Activated CD4-positive, alpha-beta T cell treated with anti-CD3 and anti-CD28 coated beads, Interleukin-2, amount 50 U/mL, for 1 hour (primary cell): ENCODE measurements at places on chromosomes 3 and 15.

DNA sequence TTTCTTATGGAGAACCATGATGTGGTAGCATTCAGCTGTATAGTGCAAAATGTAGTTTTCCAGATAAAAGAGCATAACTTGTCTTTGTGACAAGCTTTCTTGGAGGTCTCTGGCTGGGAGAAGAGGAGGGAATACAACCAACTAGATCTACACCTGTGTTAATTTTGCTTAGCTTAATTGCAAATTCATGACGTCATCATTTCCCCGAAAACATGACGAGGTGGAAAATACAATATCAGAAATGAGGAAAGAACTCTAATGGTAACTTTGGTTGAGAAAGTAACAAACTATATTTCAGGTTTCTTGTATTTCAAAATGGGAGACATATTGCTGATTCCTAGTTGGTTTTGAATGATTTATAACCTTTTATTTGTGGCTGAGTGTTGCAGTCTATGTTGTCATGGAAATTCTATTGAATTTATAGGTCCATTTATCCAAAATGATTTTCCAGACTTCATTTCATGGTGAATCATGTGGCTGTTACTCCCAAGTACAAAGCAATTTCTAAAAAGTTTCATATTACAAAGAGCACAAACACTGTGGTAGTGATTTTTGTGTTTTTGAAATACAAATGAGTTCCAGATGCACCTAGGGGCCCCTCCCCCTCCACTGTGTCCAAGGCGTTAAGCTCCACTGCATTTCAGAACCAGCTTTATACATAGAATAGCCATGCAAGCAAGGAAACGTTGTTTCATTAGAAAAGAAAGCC is 307.2 kb downstream of the FEZF2 start:
- DNase-seq, result no peak

GRCh38 chr3:151864423-151865101 is 8.9 kb upstream of the SUCNR1 start:
- DNase-seq, result no peak

DNA sequence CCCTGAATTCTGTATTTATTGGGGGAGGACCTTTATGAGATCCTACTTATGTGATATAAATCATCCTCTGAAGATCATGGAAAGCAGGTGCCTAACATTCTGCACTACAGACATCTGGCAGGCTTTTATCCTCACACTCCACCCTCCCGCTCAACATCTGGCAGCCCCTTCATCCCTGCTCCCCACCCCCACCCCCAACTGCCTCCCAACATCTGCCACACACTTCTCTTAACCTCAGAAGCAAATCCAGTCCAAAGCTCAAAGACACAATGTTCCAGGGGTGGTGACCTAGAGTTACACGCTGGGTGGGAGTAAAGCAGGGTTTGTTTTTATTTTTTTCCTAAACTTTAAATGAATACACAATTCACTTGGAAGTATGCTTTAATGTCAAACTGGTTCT is 184.5 kb upstream of the ATP11B start:
- no peak for DNase-seq

DNA sequence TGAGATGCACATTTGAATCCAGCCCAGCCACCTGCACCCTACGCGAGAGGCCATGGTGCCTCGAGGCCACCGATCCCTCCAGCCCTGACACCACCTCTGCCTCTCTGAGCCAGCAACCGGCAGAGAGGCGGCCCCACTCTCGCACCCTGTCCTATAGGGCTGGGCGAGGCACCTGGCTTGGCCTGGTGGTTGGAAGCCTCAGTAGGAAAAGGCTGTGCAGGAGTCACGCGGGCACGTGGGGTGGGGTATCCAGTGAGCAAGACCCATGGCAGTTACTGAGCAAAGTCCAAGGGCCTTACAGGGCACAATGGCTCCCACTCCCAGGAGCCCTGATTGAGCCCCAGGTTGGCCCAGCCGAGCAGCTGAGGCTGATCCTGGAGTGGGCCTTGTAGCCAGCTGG is 12.4 kb upstream of the DUSP7 start:
- DNase-seq, result no peak

DNA sequence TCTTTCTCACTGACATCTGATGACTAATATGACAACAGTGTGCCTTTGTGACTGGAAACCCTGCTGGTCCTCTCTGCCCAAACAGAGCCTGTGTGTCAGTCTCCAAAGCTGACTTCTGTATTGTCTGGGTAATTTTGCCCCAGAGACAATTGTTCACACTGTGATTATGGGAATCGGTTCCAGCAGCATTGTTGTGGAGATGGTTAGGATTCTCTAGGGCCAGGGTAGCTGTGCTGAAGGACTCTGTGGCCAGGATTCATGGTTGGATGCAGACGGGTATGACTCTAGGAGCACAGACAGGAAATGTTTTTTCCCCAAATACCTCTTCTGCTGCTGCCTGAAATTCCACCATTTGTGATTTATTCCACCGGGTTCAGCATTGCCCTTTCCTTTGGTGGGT is 57.5 kb upstream of the ITGA11 start:
- DNase-seq, result no peak

DNA sequence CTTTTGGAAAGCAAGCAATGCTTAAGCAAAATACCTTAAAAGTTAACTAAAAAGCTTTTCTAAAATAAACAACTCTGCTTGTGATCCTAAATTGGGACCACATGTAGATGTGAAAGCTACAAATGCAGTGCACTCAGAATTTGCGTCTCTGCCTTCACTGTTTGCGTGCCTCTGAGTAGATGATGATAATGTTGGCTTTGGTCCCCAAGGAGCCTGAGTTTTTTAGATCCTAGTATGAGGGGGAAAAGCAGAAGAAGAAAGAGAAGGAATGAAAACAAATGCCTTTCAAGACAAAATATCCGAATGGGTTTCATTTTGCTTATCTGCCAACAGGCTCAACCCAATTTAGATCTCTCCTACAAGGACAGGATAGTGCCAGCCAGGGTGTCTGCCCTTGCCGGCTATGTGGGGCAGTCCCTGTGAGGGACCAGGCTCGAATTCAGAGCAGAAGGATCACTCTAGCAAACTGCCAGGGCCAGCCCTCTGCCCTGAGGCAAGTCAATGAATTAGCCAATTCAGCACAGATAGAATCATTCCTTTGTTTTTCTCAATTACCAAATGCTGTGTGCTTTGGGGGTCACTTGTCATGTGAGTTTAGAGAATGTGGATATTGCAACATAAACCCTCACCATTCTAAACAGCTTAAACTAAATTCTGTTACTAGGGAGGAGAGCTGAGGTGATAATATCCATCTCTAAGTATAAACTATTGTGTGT is 28.5 kb downstream of the SCG5 start:
- DNase-seq, result no peak

GRCh38 chr3:62669161-62669560 is 206.1 kb downstream of the CADPS start:
- DNase-seq, result no peak

- no peak for DNase-seq
Observed at GRCh38 chr15:63990454-63990853, 55.8 kb downstream of the DAPK2 start.

GRCh38 chr3:194489736-194490612 is 3.2 kb upstream of the ATP13A3 start:
- DNase-seq, result no peak

GRCh38 chr3:151203051-151203420 is at the start of gene GPR171:
Gene GPR171, minus strand, starts transcription at chr3:151203216. Its CDS starts 3,830 bp downstream, at chr3:151199386.
- peak; percentile 60 for DNase-seq

DNA sequence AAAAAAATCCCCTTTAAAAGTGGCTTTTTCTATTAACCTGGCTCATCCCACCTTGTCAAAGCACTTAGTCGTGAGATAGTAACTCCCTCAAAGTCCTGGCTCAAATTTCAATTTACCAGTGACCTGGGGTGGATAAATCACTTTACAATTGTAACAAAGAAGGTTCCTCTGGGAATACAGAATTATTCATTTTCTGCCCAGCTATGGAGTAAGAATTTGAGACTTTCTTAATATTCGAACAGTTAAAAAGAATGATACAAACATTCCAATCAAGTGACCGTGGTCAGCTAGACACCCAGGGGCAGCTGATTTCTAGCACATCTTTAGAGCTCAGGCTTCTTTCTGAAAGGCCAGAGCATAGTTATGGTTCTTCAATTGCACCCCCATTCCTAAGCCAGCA is 291.0 kb upstream of the TGFBR2 start:
- DNase-seq, result no peak

DNA sequence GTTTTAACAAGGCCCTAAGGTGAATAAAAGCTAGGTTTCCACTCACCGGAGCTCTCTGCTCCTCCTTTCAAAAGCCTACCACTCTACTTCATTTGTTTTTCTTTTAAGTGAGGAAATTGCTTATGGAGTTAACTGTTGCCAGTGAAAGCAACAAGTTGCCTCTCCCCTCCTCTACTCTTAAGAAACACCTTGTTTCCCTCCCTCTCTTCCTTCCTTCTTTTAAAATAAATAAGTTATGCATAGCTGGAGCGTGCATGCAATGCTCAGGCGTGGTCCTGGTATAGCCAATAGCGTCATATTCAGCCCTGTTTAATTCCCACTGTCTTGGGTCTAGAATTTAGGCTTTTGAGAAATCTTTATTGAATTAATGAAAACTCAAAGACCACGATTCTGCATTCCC is 101.1 kb upstream of the IGF1R start:
- no peak for DNase-seq

GRCh38 chr3:52801839-52802238 is 7.2 kb downstream of the ITIH3 start:
- no peak for DNase-seq

DNA sequence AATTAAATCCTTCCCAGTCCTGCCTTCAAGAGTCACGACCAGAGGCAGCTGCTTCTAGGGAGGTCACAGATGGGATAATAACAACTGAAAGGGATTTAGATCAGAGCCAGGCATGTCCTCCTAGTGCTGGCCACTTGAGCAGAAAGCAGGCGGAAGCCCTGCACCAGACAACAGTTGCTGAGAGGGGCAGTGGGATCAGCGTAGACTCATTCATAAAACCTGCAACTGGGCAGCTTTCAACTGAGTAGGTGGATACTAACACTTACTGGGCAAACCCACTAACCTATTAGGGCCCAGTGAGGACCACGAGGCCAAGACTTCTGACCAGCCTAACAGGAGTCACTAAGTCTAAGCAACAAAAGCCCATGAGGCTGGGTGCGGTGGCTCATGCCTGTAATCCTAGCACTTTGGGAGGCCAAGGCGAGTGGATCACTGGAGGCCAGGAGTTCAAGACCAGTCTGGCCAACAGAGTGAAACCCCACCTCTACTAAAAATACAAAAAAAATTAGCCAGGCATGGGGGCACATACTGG is 67.0 kb downstream of the DAPK2 start:
- no peak for DNase-seq

DNA sequence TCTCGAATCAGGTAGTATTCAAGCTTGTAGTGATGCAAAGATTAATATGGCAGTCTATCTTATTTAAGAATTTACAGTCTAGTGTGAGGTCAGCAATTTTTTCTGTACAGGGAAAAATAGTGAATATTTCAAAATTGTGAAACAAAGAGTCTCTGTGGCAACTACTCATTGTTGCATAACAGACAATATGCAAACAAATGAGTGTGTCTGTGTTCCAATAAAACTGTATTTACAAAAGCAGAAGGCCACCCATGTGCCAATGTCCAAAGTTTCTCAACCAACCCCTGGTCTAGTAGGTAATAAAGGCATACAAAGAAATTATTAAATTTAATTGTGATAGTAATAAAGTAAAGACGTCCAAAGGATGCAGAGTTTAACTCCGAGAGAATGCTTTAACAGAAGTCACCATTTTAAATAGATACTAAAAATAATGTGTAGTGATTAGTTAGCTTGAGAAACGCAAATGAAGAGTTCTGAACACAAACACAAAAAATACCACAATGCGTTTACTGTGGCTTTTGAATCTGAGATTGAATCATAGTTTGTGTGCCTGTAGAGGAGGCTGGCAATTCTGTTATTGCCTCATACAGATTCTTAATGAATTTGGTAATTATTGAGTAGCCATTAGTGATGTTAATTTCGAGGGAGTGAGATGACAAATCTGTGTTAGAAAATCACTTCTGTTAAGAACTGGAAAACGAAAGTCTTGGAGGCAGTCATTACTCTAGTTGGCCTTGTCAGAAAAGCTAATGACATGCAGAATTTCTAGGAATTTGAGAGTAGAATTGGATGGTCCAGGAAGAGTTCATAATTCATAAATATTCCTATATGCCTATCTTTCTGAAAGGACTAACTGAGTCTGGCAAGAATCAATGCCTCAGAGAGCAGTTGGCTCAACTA is 48.7 kb downstream of the CADM2 start:
- DNase-seq, result no peak

DNA sequence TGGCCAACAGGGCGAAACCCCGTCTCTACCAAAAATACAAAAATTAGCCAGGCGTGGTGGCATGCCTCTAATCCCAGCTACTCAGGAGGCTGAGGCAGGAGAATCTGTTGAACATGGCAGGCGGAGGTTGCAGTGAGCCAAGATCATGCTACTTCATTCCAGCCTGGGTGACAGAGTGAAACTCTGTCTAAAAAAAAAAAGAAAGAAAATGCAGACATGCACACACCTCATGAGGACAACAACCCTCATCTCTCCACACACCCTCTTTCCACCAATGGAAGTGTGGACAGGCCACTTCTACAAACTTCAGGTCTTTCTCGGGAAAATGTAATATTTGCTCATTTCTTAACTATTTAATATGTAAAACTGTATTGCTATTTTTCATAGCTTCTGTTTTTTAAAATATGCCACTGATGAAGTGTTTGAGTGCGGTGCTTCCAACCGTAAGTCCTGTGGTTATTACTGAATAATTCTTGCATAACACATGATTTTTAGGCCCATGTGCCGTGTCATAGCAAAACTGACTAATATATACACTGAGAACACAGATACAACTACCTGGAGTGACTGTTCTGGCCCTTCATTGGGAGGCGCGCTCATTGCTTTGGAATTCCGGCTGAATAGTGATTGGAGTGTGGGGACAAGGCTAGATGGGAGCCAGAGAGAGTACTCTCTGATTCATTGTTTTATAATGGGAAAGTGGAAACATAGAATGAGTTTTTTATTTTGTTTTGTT is 23.1 kb downstream of the LRRC31 start:
- no peak for DNase-seq

DNA sequence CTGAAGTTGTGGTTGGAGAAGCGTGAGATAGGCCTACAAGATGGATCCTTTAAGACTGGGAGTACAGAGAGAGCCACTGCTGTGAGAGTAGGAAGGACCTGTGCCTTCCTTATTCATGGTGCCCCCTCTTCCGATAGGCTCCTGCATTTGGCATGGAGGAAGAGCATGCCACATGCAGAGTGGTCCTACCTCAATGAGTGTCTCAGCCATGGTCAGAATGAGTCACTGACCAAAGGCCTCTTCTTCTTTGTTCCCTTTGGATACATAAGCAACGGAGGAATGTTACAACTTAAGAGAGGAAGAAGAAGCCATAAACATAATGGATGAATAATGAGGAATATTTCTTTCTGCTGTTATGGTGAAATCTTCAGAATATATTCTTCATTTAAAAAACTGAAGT is 681.2 kb upstream of the GRM7 start:
- DNase-seq, result no peak

- no peak for DNase-seq
Observed at GRCh38 chr3:184808021-184808420, 3.9 kb upstream of the VPS8 start.

DNA sequence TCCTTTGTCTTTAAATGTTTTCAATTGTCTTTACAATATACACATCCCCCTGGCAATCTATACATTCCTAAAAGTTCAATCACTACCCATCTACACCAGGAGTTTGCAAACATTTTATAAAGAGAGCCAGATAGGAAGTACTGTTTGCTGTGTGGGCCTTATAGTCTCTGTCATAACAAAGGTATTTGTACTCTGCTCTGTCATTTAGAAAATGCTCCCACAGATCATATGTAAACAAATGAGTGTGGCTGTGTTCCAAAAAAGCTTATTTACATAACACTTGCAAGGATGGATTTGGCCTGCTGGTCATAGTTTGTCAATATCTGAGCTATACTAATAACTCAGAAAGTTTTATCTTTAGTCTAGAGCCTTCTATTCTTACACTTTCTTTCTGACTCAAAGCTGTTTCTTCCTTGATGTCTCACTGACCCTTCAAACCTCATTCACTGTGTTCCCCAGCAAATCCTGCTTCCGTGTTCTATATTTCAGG is 511.9 kb downstream of the GBE1 start:
- no peak for DNase-seq
